ENCODE measurements at places on chromosomes 4 and X.

DNA sequence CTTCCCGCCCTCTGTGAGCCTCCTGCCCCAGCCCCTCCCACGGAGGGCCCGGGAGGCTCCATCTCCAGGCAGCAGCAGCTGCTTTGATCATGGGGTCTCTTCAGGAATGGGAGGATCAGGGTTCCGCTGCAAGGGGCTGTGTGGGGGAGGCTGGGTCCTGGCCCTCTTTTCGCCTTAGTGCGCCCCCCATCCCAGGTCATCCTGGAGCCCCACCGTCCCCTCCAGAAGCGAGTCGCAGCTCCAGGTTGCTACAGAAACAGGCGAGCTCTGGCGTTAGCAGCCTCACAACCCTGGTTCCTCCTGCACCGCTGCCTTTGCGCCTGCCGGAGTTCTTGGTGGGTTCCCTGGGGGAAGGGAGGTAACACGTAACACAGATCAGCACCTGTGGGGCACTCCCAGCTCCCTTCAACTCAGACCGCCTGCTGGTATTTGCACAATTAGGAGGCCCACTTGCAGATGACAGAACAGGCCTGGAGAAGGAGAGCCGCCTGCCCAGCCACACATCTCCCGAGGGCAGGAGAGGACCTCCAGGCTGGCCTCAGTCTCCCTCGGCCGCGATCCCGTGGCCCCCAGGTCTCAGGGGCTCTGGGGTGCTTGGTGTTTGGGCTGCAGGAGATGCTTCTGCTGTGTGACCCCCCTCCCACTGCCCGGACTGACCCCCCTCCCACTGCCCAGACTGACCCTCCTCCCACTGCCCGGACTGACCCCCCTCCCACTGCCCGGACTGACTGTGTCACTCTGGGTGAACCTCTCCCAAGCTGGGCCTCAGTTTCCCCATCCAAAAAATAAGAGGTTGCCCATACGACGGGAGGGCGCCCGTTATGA lies 64.2 kb upstream of the ADRA2C start:
- H3K27ac ChIP-seq = no peak overlapping the region
- no peak for DNase-seq
- H3K4me3 ChIP-seq = no peak overlapping the region
- no peaks in the 10 kb centered on the region for H3K4me1 ChIP-seq
- H3K36me3 ChIP-seq = no peaks in the 10 kb centered on the region
- peaks cover 45% of the 10 kb centered on the region for H3K27me3 ChIP-seq

GRCh38 chrX:140190441-140191108 lies 225.3 kb upstream of the CXorf66 start:
- H3K36me3 ChIP-seq = no peaks in the 10 kb centered on the region
- no peak overlapping the region for H3K4me3 ChIP-seq
- no peaks in the 10 kb centered on the region for H3K4me1 ChIP-seq
- no peaks in the 10 kb centered on the region for H3K27me3 ChIP-seq
- no peak for DNase-seq

- no peaks in the 10 kb centered on the region for H3K36me3 ChIP-seq
- H3K4me1 ChIP-seq = no peaks in the 10 kb centered on the region
Observed at GRCh38 chr4:24672880-24673279, 88.5 kb upstream of the DHX15 start.

- no peak overlapping the region for H3K27ac ChIP-seq
- no peak overlapping the region for H3K4me3 ChIP-seq
- no peaks in the 10 kb centered on the region for H3K36me3 ChIP-seq
- no peak for DNase-seq
Observed at GRCh38 chrX:17067534-17067933, 121.1 kb downstream of the REPS2 start.

DNA sequence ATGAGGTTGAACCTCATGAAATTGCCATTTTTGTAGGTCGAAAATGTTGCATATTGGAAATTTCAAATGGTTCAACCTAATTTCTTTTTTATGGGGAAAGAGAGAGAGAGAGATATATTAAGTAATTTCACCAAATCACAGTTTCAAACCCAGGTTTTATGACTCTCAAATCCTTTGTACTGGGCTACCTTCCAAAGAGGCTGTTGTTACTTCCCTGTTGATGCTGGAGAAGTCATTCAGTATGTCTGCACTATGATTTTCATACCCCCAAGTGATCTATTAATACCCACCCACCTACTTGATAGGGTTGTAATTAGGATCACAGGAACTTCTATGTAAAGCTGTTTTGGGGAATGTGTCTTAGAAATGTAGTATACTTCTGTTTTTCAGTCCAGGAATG lies 109.9 kb downstream of the ZNF330 start:
- H3K36me3 ChIP-seq = no peaks in the 10 kb centered on the region
- H3K4me1 ChIP-seq = no peaks in the 10 kb centered on the region
- H3K27ac ChIP-seq = no peak overlapping the region
- DNase-seq = no peak
- H3K4me3 ChIP-seq = no peak overlapping the region

GRCh38 chr4:98501383-98501782 lies 157.0 kb downstream of the TSPAN5 start:
- no peak overlapping the region for H3K4me3 ChIP-seq
- H3K27me3 ChIP-seq = no peaks in the 10 kb centered on the region
- no peak for DNase-seq
- H3K4me1 ChIP-seq = no peaks in the 10 kb centered on the region

- no peaks in the 10 kb centered on the region for H3K4me1 ChIP-seq
- DNase-seq = no peak
- H3K4me3 ChIP-seq = no peak overlapping the region
- no peaks in the 10 kb centered on the region for H3K27me3 ChIP-seq
Observed at GRCh38 chrX:10350221-10350620, 193.4 kb downstream of the CLCN4 start.
